NCI-H187 (cell line): ENCODE measurements at places on chromosomes 7 and 10.
A peak's percentile ranks its signal among the peaks of the same experiment; 100 is the strongest.

DNA sequence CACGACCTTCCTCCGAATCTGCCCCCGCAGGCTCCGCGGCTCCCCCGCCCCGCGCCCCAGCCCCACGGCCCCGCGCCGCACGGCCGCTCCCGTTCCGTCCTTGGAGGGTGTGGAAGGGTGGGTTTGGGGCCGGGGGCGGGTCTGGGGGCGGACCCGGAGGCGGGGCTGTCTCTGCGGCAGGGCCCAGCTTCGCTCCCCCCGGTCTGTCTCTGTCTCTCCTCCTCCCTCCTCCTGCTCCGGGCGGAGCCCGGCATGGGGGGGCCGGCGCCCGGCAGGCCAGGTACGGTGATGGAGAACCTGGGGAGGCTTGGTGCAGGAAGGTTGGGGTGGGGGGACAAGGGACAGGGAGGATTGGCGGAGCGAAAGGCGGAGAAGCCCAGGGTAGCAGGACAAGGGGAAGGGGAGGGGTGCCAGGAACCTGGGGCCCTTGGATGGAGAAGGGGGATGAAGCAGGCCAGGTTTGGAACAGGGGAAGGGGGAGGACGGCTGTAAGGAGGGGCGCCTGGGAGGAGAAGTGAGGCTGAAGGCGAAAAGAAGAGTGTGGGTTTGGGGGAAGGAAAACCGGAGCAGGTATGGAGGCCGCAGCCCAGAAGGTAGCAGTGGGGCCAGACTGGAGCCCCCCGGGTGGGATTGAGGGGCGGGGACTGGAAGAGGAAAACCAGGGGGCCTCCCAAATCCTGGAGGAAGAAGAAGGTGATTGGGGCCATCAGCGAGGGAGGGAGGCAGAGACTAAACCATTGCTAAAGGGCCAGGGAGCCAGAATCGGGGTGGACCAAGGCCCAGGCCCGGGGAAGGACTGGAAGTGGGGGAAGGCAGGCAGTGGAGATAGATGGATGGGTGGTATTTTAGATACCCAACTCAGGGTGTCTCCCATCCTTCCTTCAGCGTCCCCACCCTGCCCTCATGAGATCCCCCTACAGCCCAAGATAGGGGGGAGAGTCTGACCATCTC lies at the start of gene NYAP1:
Gene NYAP1 (plus strand): TSS at position 206 of the 951 bp plus-strand sequence. CDS start 1,385 bp downstream, outside the sequence.
- DNase-seq = peak; percentile 32

DNA sequence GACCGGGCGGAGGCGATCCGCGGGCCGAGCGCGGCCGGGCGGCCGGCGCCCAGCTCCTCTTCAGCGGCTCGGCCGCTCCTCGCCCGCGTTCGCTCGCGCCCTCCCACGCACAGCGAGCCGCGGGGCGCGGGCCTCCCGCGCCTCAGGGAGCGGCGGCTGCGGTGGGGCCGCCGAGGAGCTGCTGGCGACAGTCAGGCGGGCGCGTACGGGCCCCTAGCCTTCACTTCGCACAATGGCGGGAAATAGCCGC lies at the start of gene MCMBP:
Gene MCMBP (minus strand): TSS at position 234 of the 250 bp plus-strand sequence. CDS start 259 bp downstream, outside the sequence.
- no peak for DNase-seq

DNA sequence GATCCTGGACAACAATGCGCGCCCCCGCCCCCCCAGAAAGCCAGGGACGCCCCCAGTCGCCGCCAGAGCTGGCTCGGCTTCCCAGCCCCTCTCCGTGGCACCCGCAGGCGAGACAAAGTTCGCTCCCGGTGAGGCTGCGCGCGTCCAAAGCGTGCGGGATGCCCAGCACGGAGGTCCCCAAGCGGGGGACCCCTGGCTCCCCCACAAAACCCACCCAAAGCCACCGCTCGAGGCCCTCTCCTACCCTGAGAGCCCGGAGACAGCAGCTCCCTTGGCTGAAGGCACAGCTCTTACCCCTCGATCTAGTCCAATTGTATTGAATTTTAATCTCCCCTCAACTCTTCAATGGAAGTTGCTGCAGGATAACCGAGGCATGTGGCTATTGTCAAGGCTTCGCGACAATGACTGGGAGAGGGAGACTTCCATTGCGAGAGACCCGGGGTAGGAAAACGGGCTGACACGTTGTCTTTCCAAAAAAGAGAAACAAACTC lies 305.3 kb downstream of the PRPF18 start:
- no peak for DNase-seq

DNA sequence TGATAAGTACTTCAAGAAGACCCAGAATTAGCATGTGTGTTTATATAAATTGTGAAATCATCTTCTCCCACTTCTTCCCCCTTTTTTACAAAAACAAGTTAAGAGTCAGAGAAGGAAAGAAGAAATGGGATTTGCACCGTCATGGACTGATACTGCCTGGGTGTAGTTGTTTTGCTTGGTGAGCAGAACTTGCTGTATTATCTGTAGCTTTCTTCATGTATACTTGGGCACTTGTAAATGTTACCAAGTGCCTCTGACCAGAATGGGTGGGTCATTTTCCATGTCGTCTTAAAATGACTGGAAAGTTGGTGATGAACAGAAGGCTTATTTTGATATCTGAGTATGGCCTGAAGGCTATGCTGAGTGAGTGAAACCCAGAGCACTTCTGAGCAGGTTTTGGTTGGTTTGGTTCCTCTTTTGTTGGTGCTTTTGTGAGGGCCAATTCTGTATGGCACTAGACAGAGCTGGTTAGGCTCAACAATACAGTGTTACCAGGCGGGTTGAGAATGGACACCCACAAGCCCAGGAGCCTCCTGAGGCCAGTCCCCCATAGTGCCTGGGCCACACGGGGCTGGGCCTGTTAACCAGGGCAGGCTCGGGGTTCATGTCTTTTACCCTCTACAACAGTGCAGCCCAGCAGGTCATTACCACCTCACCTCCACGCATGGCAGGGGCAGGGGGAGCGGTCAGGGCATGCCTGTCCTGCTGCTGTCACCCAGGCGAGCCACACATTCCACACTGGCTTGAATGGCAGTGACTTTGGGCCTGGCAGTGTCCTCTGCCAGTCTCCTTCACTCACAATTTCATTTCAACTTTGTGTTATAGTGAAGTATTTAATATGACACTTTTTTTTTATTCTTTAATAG lies 115.1 kb downstream of the CCNY start:
- DNase-seq = no peak

DNA sequence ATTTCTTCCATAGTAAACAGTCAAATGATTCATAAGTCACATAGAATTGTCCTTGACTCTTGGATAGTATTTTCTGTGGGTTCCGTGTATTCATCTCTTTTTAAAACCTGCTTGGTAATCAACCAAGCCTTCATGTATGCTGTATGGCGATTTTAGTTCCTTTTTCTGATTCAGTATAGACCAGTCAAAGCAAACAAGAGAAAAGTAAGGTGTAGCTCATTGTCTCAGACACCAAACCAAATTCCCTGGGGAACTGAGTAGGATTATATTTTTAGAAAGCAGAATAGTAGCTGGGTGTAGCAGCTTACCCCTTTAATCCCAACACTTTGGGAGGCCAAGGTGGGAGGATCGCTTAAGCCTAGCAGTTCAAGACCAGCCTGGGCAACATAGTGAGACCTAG lies 240.5 kb downstream of the BBS9 start:
- no peak for DNase-seq

DNA sequence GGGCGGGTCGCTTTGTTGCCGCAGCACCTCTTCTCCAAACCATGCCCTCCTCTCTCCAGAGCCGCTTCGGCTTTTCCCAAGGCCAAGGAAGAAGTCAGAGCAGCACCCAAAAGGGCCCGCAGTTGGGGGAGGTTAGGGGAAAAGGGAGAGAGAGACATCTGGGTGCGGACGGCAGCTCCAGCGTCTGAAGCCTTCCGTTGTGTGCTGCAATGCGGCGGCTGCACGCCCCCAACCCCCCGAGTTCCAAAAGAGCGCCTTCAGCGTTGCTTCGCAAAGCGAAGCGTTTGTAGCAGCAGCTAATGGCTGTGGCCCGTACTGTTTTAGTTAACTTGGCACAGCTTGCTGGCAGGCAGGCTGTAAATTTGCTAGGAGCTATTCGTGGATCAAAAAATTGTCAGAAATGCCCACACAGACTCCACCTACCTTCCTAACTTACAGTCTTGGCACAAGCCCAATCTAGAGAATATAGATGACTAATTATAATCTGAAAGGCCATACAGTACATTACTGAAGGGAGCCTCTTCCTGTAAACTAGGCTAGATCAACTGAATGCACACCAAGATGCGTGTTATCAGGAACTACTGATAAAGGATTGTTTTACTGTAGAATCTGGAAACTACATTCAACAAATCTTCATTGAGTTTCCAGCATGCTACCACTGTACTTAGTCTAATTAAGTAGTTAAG lies 1.1 kb upstream of the KBTBD2 start:
- no peak for DNase-seq

- DNase-seq = no peak
Observed at GRCh38 chr7:69412331-69413146, 185.7 kb upstream of the AUTS2 start.

- DNase-seq = no peak
Observed at GRCh38 chr7:150413640-150414081, 34.5 kb downstream of the ZNF775 start.

GRCh38 chr10:84196941-84197340 lies 2.6 kb downstream of the CDHR1 start:
- no peak for DNase-seq

DNA sequence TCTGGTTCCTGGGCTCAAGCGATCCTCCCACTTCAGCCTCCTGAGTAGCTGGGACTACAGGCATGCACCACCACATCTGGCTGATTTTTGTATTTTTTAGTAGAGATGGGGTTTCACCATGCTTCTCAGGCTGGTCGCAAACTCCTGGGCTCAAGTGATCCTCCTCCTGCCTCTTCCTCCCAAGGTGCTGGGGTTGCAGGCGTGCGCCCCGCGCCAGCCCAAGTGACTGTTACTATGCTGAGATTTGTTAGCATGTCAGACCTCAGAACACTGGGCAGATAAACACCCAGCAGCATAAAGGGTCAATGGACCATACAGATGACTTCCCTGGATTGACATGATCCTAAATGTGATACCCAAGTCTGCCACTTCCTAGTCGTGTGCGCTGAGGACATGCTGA lies 59.9 kb upstream of the NMT2 start:
- no peak for DNase-seq

- peak; percentile 6 for DNase-seq
Observed at GRCh38 chr10:28503114-28503513, 29.8 kb upstream of the WAC start.

GRCh38 chr7:105028004-105028403 lies 14.0 kb downstream of the KMT2E start:
- DNase-seq = no peak

GRCh38 chr10:63030536-63030935 lies 102.6 kb upstream of the NRBF2 start:
- DNase-seq = no peak

GRCh38 chr10:12748186-12748585 lies 253.3 kb downstream of the CCDC3 start:
- DNase-seq = no peak

DNA sequence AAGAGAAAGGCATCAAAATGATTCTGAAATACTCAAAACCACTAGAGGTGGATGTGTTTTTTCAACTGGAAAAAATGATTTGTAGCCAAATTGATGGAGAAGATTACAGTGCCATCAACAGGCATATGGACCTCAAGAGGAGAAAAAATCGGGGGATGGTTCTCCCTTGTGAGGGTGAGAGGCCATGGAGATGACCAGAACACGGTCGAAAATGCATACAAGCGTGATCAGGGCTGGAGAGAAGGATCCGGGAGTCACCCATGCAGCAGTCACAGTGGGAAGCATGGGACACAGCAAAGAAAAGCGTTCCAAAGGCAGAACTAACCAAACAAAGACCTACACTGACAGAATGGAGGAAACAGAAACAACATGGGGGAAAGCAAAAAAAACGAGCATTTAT lies 80.3 kb downstream of the SLC37A3 start:
- no peak for DNase-seq

DNA sequence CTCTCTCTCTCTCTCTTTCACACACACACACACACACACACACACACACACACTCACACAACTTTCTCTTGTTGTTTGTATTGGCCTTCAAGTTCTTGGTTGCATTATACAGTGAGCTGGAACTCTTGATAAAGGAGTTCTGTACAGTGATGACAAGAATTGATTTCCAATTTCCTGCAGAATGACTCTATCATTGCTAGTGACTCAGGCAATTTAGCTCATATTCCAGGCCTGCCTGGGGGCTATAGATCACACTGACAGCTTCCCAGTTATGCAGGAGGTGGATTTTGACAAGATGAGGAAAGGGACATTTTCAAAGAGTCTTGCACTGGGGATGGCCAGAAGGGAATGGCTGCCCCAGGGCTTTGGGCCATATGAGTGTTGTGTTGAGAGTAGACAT lies 508.8 kb downstream of the TYW1 start:
- DNase-seq = no peak

DNA sequence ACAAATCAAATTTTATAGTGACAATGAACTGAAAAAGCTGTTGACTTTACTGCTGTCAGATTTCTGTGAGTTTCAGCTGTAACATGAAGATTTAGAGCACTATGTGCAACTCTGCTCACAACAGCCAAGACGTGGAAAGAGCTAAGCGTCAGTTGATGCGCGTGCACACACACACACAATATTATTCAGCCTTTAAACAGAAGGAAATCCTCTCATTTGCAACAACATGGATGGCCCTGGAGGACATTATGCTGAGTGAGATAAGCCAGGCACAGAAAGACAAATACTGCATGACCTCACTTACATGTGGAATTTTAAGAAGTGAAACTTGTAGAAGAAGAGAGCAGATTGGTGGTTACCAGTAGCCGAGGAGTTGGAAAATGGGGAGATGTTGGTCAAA lies 82.8 kb upstream of the FRMD4A start:
- no peak for DNase-seq

- DNase-seq = no peak
Observed at GRCh38 chr10:119441151-119441821, 101.2 kb downstream of the RGS10 start.
